ENCODE measurements at places on chromosomes 16 and 17. TPM values are rescaled to one million over a fixed set of nuclear protein-coding genes. Genes with fewer than 3 reads are reported as not detected.

DNA sequence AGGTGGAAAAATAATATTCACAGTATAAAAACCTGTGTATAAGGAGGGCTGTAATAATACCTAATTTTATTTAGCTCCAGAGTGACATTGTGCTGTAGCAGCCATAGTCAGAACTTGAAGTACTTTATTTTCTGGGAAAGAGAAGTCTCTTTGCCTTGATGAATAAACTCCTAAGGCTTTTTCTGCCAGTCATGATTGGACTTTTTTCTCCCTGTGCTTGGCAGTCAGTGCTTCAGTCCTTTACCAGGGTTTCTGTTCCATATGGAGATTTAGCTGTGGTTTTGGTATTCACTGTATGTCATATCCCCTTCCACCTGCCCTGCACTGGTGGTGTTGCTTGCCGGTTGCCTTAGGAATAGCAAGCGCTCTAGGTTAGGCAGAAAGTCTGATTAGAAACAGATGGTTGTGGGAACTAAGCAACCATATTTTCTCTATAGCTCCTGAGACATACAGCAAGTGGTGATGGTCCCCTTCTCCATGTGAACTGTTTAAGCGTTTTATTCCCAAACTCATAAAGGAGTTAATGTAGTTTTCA is 24.7 kb downstream of the DDX42 start:
- DNase-seq: no peak

GRCh38 chr16:66750279-66751052 is 943 bp downstream of the DYNC1LI2 start:
- DNase-seq: no peak

- DNase-seq: no peak
Measured at GRCh38 chr16:27851586-27851985, 211.9 kb downstream of the GSG1L start.

Gene TAT
- not detected for polyA plus RNA-seq

Gene CBFA2T3
- not detected for polyA plus RNA-seq

- DNase-seq: no peak
Measured at GRCh38 chr17:45960311-45960710, 38.7 kb upstream of the STH start.

Gene TNS4
- not detected for polyA plus RNA-seq

Gene TEDC2
- 15.6 TPM for polyA plus RNA-seq

DNA sequence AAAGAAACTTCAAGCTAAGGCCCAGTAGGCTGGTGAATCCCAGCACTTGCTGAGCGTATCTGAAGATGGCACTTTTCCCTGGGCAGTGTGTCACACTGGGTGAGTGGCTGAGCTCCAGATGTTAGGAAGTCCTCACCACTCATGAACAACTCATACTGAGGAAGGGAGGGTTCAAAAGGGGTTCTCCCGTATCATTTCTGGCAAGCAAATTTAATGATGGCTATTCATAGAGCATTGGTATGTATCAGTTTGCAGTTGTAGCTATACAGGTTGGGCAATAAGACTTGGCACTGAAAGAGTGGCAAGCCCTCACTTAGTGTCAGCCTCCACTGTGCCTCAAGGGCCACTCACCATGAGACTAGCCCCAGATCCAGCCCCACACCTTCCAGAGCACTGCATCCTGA is 10.7 kb downstream of the GFOD2 start:
- no peak for DNase-seq

- DNase-seq: peak; percentile 91
Measured at GRCh38 chr16:87850009-87851006, 19.0 kb downstream of the SLC7A5 start.
